ENCODE measurements at places on chromosomes 16 and 17.

DNA sequence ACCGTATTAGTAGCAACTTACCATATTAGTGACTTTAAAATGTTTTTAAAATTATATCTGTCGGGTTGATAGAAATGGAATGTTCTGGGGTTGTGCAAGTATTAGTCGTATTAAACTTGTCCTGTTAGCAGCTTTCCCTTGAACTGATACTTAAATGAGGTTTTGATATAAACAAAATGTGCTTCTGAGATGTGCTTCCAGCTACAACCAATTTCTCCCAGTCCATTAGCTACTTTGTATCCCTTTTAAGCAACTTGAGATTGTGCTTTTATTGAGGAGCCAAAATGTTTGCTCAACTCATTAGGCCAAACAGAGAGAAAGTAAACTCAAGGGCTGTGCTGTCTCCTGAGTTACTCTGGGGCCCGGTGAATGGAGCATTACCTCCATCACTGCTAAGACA is 255.0 kb upstream of the RBFOX1 start:
- DNase-seq = no peak

- DNase-seq = peak; percentile 26
These were observed 17.1 kb upstream of the PHF12 start for GRCh38 chr17:28968231-28968913.

DNA sequence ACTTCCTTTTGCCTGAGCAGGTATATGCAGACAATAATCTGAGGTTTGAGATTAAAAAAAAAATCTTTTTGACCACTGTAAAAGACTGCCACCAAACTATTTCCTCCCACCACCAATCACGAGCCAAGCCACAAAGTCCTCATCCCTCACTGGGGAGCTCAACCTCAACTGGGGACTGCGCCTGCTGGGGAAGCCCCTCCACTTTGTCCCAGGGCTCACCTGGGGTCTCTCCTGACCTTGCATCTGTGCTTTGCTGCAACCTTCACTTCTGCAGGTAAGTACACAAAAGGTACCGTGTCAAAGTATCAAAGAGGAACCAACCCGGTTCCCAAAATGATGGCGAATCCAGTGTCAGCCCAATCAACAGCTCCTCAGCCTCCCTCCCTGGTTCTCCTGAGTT is 35.5 kb downstream of the TLE7 start:
- DNase-seq = no peak

DNA sequence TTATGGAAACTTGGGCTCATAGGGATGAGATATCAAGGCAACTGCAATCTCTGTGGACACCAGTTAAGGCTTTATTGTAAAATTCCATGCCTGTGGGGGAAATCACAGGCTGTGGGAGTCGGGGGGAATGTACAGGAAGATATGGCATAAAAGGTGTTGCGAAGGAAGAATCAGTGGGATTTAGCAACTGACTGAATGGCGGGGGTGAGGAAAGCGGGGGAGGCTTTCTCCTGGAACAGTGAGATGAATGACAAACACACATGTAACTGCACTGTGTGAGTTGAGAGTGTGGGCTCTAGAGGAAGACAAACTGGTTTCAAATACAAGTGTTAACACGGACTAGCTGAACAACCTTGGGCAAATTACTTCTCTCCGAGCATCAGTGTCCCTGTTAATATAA is 143.7 kb downstream of the PRKCB start:
- no peak for DNase-seq

- DNase-seq = no peak
These were observed 36.8 kb downstream of the CBFA2T3 start for GRCh38 chr16:88939972-88940861.

DNA sequence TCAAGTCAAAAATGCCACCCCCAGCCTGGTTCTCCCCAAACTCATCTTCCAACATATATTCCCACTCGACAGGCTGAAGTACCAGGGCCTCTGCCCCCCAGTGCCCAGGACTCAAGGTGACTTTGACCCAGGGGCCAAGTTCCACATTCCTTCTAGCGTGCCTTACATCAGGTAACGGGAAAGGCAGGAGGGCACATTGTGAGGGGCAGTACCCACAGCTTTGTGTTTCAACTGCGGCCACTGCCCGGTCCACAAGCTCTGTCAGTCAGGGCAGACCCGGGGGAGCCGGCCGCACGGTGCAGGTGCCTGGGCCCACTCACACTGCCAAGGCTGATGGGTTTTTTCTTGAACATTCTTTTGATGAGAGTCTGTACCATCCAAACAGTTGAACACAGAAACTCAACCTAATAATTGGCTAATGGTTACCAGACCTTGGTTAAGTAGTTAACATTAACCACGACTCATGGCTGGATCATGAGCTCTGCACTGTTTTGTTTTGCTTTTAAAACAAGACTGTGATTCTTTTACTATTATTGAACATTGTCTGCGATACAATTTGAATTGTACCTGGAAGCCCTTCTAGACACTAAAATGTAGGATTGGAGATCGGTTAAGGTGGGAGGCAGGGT is 17.6 kb downstream of the ACE start:
- no peak for DNase-seq

DNA sequence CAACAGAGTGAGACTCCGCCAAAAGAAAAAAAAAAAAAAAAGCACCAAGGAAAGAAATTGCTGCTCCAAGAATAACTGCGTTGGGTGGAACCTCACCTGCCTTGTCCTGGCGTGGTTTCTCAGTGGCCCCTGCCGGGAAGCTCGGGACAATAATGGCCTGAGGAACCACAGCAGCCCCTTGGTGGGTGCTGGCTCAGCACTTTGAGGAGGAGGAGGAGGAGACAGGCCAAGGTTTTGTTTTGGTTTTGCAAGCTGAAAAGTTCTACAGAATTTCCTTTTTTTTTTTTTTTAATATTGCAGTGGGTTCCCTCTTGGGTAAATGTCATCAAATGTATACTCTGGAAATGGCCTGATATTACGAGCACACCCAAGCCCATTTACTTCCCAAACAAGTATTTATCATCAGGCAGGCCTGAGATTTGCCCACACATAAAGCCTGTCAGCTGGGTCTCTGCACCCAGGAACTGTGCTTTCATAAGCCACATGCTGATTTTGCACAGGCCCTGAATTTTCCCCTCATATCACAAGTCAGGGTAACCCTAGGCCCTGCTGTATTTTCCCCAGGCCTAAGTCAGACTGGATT is 78.3 kb downstream of the SOCS1 start:
- DNase-seq = no peak

DNA sequence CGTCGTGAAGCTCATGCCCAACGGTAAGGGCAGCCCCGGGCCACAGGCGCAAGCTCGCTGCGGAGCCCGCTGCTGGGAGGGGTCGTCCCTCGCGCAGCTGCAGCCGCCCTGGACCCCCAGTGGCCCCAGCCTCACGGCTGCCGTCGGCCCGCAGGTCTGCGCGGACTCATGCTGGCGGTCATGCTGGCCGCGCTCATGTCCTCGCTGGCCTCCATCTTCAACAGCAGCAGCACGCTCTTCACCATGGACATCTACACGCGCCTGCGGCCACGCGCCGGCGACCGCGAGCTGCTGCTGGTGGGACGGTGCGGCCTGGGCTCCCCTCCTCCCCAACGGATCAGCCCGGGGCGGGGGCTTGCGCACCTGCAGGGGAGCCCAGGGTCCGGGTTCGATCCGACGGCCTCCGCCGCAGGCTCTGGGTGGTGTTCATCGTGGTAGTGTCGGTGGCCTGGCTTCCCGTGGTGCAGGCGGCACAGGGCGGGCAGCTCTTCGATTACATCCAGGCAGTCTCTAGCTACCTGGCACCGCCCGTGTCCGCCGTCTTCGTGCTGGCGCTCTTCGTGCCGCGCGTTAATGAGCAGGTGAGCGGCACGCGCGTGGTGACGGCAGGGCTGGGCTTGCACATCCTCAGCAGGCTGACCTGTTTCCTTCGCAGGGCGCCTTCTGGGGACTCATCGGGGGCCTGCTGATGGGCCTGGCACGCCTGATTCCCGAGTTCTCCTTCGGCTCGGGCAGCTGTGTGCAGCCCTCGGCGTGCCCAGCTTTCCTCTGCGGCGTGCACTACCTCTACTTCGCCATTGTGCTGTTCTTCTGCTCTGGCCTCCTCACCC is 5.8 kb downstream of the SLC5A2 start:
- DNase-seq = peak; percentile 22

DNA sequence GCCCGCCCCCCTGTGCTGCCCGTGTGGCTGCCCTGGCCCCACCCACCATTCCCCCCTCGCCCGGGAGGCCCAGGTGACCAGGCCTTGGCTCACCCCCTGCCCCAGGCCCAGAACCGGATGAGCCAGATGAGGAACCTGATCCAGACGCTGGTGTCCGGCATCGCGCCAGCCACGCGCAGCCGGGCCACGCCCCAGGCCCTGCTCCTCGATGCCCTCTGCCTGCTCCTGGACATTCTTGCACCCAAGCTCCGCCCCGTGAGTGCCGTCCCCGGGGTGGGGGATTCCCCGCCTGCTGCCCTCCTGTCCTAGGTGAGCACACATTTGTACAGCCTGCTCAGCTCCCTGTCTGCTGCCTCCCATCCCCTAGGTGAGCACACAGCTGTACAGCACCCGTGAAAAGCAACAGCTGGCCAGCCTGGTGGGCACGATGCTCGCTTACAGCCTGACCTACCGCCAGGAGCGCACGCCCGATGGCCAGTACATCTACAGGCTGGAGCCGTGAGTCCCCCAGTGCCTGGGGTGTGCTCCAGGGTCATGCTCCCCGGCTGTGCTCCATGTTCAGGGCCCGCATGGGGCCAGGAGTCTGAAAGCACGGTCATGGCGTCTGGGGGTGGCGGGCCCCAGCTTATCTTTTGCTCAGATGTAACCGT is 4.8 kb downstream of the GNG13 start:
- DNase-seq = no peak

- no peak for DNase-seq
These were observed 191.0 kb upstream of the PMFBP1 start for GRCh38 chr16:72362973-72363372.

DNA sequence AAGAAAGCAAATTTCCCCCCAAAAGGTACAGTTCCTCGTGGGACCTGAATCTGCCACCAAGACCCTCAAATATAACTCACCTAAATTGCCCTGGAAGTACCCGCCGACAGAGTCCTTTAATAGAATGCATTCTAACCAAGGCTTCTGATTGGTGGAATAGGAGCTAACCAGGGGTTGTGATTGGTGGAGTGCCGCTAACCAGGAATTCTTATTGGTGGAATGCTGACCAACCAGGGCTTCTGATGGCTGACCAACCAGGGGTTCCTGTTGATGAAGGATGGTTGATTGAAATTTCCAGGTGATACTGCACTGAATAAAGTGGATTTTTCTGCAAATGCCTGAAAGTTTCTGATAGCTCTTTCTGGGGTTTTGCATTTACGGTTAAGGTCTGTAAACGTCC is 6.5 kb downstream of the TFAP4 start:
- DNase-seq = peak; percentile 19

DNA sequence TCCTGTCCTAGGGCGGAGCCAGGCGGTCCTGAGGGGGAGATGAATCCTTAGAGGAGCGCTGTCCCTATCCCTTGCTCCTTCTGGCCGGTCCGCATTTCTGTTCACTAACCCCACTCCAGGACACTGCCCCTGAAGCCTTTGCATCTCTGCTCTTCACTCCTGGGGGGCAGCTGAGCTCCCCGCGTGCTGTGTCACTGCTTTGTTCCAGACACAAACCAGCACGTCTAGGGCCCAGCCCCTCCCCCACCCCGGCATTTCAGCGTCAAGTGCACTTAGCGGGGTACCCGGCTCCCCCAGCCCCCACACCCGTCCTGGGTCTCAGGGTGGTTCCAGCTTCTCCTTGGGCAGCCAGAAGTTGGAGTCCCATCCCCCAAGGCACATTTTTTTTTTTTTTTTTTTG is 8.9 kb downstream of the CORO6 start:
- no peak for DNase-seq

Data from adipocyte (in vitro differentiated cells).